ENCODE measurements at places on chromosomes 4 and X.

DNA sequence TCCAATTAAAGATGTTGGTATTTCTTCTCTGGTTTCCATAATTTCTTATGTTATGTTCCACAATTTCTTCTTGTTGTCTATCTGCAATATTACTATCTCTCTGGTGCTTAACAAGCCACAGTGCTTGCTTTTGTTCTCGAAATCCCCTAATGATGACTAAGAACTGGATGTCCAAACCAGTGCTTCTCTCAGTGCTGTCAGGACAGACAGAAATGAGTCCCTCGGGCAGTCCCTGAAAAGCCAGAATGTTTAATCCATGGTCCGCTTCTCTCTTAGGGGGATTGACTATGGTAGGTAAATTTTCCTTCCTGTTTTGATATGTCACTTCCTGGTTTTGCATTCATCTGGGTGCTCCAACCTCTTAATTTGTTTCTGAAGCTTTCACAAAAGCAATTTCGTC is 321.6 kb upstream of the PCDH10 start:
- DNase-seq: no peak

- no peak for DNase-seq
These were observed 24.0 kb downstream of the TECRL start for GRCh38 chr4:64385220-64385619.

DNA sequence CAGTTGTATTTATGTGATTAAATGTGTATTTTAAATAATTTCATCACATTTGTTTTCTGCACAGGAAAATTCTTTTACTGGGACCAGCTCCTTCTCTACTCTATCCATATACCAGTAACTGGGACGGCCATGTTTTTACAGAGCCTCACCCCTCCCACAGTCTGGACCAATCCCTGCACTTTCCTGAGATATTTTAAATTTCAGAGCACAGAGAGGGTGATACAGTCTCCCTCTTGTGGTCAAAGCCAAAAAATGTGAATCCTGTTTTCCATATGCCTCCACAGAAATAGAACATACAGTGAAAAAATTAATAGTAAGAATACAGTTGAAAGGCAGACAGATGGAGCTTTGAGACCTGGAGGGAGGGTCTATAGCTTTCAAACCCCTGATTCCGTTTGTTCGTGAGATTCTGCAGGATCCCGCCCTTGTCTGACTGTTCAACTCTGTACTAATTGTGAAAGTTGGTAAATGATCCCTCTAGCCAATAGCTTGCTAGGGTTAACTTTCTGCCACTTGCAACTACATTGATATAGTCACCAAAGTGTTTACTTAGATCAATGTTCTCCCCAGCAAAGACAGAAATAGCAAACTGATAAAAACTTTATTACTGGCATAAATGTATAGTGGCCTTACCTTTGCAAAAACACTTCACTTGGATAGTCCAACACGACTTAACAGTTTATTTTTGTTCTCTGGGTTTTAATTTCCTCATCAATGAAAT is 172.2 kb downstream of the PPARGC1A start:
- no peak for DNase-seq

GRCh38 chr4:147928400-147928799 is 196.5 kb downstream of the ARHGAP10 start:
- no peak for DNase-seq

DNA sequence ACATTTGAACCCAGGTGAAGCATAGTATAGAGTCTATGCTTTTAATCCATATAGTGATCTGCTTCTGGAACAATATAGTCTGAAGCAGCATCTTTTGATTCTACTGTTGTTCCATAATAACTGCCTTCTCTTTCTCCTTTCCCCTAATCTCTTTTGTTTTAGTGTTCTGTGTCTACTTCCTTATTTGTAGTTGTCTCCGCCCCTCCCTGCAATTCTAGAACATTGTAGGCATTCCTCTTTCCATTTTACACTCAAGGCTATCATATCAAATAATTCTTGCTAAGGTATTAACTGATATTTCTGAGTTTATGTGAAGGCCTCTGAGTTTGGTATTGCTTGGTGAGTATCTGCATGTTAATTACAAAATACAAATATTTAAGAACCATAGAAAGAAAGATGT is 11.6 kb downstream of the BLTP1 start:
- DNase-seq: no peak

- DNase-seq: no peak
These were observed 60.6 kb downstream of the GABRA2 start for GRCh38 chr4:46329118-46329976.

- no peak for DNase-seq
These were observed 68.5 kb downstream of the CYTL1 start for GRCh38 chr4:4950561-4951290.

- no peak for DNase-seq
These were observed 11.0 kb upstream of the SH3BP2 start for GRCh38 chr4:2781911-2782310.

DNA sequence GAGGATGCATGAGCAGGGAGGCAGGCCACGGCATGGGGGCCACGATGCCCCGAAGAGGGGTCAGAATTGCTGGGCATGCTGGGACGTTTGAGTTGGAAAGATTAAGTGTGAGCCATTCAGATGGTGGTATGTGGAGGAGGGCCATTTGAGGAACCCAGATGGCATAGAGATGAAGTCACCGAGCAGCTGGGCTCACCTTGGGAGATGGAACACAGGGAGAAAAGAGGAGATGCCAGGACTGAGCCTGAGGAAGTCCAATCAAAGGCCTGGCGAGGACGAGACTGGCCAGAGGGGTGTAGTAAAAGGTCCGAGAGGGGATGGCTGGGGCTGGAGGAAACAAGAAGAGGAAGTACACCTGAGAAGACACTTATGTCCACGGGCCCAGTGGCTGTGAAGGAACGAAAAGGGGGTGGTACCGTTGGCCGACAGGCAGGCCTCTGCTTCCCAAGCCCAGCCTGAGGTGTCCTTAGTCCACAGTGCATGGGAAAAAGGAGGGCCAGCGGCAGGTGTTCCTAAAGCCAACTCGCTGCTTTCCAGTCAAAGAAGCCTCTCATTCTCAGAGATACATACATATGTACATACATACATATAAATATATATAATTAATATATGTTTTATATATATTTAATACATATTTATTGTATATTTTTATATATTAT is 54.6 kb upstream of the CLCN4 start:
- no peak for DNase-seq

GRCh38 chrX:35166023-35166422 is 223.4 kb downstream of the FAM47B start:
- no peak for DNase-seq

DNA sequence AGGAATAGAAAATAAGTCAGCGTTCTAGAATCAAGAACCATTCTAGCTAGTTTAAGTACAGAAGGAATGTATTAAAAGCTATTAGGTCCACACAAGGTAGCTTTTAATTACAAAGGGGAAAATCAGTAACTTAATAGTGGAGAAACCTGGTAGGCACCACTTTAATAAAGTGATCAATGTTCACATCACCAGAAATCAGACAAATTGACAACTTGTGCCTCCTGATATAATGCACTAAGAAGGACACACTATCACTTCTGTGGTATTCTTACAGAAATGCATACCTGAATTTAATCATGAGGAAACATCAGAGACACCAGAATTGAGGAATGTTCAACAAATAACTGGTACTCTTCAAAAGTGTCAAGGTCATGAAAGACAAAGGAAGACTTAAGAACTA is 54.9 kb downstream of the NYX start:
- DNase-seq: no peak

DNA sequence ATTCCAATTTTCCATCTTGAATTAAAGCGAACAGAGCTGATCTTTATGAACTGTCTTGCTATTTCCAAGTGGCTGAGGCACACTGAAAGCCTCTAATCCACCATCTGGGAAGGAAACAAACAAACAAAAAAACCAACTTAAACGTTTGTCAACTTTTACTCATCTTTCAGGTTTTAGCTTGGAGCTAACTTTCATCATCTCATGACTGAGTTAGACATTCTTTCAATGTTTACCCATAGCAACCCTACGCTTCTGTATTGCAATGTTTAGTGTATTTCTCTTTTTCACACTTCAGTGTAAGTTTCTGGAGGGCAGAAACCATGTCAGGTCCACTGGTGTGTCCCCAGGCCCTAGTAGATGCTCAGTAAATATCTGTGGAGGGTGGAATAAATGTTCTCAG is 343.8 kb downstream of the GBA3 start:
- no peak for DNase-seq

DNA sequence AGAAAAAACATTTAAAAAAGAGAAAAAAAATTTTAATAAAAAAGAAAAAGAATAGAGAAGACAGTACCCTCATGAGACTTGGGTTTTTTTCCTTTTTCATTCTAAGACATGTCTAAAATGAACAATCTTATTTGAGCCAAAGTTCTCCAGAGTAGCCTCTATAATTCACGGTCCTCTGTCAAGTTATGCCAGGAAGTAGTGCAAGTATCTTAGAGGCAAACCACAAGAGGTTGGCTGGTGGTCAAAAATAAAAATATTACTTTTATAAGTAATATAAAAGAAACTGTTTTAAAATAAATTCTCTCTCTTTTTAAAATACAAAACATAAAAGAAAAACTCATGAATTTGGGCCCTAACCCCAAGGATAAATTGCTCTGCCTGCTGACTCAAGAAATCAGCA is 26.5 kb downstream of the HNRNPDL start:
- DNase-seq: no peak

DNA sequence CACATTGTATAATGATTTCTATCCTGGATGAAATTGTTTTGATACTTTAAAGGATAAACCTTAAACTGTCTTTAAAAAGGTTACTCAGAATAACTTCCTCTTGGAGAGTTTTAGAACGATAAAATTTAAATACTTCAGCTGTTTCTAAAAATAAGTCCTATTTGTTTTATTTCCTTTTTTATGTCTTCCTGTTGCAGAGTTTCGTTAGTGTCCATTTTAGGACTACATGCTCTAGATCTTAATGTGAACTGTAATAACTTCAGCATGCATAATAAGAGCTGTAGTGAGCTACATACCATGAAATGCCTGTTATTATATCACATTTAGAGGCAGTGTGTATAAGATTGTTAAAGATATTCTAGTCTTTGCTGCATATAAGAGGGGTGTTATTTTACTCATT is 14.6 kb downstream of the ATP10D start:
- no peak for DNase-seq

GRCh38 chr4:179372746-179373145 is 1930.5 kb upstream of the AGA start:
- no peak for DNase-seq

DNA sequence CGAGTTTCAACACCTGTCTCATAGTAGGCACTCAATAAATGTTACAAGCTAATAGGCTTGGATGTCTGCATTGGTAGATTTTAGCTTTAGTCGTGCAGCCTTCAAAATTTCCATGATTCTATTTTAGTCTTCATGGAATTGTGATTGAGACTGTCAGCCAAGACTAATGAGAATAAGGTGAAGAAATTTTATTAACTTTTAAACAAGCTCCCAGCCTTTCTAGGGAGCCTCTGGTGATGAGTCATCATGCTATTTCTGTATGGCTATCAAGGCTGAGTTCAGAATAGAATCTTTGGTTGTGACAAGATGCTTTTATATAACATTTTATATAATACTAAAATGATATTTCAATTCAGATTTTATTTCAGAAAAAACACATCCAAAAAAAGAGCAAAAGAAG is 685.8 kb downstream of the GABRG1 start:
- no peak for DNase-seq

GRCh38 chrX:132216806-132217202 is 2.4 kb downstream of the RAP2C start:
- DNase-seq: no peak

- no peak for DNase-seq
These were observed 16.0 kb upstream of the UVSSA start for GRCh38 chr4:1330761-1331590.

DNA sequence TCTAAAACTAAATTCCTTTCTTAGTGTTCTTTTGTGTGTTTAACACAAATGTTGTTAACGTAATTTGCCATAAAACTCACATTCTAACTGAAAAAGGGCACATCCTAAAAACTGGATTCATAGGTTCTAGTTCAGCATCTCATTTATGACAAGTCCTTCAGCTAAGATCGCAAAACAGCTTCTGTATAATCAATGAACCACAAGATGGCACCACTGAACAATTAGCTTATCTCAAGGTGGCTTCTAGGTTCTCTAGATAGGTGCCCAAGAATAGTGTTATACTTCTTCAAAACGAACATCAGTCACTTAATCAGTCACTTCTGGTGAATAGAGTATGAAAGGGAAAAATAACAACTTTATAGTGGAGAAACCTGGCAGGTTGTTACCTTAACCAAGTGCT is 54.3 kb downstream of the NRK start:
- no peak for DNase-seq

Measured in vagina (tissue), 2 donors.